ENCODE measurements at places on chromosomes 6 and 20.

GRCh38 chr6:42088101-42088591 lies 37.8 kb downstream of the TAF8 start:
- no peak for DNase-seq

GRCh38 chr6:145865595-145865994 lies 51.0 kb upstream of the FBXO30 start:
- no peak for DNase-seq

DNA sequence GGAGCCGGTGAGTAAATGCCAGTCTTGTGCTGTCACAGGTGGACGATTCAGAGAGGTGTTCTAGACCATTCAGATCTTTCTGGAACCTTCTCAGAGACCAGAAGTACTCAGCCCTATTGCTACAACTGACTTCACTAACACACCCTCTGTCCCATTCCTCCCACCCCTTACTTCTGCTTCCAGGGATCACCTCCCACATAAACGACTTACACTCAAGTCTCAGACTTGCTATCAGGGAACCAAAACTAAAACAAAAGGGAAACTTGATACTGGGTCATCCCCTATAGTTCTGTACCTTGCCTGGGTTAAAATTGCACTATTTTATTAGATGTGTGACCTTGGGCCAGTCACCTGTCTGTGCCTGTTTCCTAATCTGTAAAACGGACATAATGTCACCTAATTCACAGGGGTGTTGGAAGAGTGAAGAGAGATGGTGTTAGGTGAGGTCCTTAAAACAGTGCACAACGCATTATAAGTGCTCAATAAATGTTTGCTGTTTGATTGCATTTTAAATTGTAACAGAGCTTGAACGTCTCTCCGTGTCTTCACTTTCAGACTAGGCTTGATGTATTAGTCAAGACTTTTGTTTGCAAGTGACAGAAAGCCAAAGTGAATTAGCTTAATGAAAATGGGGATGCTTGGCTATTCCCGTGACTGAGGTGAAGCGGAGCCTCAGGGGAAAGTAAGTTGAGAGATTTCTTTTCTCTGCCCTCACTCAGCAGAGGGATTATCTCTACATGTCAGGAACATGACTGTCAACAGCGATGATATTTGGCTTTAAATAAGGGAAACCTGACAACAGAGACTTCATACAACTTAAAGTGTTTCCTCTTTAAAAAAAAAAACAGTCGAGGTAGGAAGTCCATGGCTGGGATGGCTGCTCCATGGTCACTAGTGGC lies 3.0 kb upstream of the SRXN1 start:
- DNase-seq, result no peak

DNA sequence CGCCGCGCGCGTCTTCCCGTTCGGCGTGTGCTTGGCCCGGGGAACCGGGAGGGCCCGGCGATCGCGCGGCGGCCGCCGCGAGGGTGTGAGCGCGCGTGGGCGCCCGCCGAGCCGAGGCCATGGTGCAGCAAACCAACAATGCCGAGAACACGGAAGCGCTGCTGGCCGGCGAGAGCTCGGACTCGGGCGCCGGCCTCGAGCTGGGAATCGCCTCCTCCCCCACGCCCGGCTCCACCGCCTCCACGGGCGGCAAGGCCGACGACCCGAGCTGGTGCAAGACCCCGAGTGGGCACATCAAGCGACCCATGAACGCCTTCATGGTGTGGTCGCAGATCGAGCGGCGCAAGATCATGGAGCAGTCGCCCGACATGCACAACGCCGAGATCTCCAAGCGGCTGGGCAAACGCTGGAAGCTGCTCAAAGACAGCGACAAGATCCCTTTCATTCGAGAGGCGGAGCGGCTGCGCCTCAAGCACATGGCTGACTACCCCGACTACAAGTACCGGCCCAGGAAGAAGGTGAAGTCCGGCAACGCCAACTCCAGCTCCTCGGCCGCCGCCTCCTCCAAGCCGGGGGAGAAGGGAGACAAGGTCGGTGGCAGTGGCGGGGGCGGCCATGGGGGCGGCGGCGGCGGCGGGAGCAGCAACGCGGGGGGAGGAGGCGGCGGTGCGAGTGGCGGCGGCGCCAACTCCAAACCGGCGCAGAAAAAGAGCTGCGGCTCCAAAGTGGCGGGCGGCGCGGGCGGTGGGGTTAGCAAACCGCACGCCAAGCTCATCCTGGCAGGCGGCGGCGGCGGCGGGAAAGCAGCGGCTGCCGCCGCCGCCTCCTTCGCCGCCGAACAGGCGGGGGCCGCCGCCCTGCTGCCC lies 1.1 kb downstream of the SOX4 start:
- peak; percentile 44 for DNase-seq

DNA sequence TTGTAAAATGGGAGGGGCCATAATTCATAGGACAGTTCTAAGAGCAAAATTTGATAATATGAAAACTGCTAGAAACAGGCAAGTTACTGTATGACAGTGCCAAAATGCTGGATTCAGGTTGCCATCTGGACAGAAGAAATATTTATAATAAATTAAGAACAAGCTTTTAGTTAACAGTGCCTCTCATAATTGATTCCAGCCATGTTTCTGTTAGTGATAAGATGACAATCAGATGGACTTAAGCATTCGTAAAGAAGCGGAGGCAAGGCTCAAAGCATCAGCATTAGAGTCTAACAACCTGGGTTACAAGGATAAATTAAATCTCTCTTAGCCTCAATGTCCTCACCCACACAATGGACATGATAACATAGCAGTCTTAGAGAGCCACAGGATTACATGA lies 61.0 kb downstream of the SESN1 start:
- no peak for DNase-seq

Measured in CD8-positive, alpha-beta memory T cell (primary cell).